ENCODE measurements at places on chromosomes 7 and 10. TPM values are rescaled to one million over a fixed set of nuclear protein-coding genes. Genes with fewer than 3 reads are reported as not detected.

GRCh38 chr7:5870311-5870710 lies 10.3 kb upstream of the OCM start:
- DNase-seq: no peak

DNA sequence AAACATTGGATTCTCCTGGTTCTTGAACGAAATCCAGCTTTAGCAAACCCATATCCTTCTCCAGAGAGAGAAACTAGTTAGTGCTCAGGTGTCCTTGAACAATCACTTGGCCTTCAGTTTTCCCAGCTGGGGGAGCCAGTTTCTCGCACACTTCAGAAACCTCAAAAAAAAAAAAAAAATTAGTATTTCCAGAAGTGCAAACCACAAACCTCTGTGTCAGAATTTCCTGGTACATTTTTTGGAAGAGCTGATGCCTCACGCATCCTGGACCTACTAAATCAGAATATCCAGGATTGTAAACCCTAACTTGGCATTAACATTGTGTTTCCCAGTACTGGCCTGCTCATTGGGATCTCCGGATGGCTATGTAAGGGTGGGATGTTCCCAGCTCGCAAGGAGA lies 143.4 kb upstream of the EGR2 start:
- DNase-seq: no peak

DNA sequence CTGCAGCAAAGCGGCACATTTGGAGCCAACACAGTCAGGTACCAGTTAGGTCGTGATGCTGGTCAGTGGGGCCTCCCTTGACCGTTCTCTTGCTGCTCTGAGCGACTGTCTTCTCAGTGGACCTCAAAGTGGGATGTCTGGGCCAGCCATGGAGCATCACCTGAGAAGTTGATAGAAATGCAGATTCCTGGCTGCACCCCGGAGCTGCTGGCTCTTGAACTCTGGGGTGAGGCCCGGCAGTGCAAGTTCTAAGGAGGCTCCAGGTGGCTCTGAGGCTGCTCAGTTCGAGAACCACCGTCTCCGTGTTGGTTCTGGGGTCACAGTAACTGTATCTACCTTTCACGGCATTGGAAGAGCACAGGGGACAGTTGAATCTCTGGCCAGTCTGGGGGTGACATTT lies 147.5 kb downstream of the WDR37 start:
- DNase-seq: no peak

The TNS3 gene
- 1.2 TPM for total RNA-seq

GRCh38 chr7:104795616-104796398 lies 218.2 kb upstream of the KMT2E start:
- no peak for DNase-seq

GRCh38 chr7:155692317-155692716 lies 47.9 kb downstream of the RBM33 start:
- DNase-seq: no peak

- DNase-seq: no peak
Measured at GRCh38 chr10:71921324-71922027, 42.7 kb upstream of the CHST3 start.

- DNase-seq: peak; percentile 56
Measured at GRCh38 chr7:37920305-37920848, at the start of gene EPDR1. TSS of gene EPDR1 (plus strand) at chr7:37920640. CDS start at chr7:37920940, 300 bp downstream.

GRCh38 chr7:158837790-158838637 lies 8.7 kb upstream of the ESYT2 start:
- DNase-seq: no peak

DNA sequence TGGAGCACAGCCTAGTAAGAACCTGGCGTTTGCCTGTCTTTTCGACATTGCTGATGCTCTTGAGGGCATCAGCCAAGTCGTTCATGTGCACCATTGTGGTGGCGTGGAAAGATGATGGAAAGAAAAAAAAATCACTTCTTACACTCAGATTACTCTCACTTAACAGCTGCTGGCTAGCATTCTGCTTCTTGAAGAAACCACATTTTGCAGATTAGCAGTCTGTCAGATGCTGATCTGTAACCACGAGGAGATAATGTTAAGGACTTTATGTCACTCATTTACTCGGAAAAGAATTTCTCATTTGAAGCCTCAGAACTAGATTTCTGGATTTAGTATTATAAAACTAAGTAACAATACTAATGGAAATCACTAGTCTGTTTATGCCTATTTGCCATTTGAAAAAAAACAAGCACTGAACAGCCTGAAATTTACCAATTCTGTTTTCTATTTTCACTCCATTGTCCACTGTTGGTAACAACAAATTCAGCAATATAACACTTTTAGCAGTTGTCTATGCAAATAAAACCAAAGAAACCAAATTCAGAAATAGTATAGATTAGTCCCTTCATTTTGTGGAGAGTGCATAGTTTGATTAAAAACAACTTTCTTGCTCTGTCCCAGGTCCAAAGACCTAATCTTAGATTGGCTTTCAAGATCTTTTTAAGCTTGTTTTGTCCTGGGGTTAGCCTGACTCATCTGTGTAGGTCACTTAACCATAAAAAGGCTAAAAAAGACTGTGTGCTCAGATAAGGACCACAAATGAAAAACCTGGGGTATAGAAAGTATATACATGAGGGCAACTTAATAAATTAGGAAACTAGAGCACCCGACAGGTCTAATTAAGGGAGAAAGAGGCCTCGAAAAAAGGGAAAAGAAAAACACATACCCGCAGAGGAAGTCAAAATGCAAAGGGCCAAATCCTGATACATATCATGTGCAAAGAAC lies 67.5 kb downstream of the NT5C2 start:
- no peak for DNase-seq

DNA sequence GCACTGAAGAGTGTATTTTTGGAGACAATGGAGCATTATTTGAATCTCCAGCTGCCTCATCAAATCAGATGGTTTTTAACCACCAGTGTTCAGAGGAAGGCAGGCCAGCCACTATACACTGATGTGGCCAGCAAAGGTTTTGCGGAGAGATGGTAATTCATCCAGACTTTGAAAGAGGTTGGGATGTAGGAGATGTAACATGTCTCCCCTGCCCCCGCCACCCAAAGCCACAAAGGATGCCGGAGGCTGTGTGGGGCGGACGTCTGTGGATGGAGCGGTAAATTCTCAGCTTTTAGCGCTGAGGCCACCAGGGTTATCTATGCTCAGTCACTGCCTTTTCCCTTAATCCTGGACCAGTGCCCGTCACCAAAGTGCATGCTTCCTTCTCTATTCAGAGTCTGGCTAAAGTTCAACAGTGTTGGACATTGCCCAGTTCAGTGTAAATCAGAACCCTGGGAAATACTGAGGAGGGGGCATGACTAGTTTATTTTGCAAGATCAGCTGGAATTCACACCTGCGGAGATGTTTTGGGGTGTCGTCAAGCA lies 3.7 kb upstream of the TRIP6 start:
- DNase-seq: no peak

- no peak for DNase-seq
Measured at GRCh38 chr10:66575251-66575855, 350.5 kb upstream of the LRRTM3 start.

GRCh38 chr7:128861957-128862570 lies 592 bp upstream of the ATP6V1F start:
- DNase-seq: no peak

- DNase-seq: no peak
Measured at GRCh38 chr10:35185260-35186034, 58.8 kb downstream of the CREM start.

- DNase-seq: no peak
Measured at GRCh38 chr10:28982974-28983373, 305.7 kb downstream of the BAMBI start.
